ENCODE measurements at places on chromosomes 7 and 10. TPM values are rescaled to one million over a fixed set of nuclear protein-coding genes. Genes with fewer than 3 reads are reported as not detected.

MRLN gene
- not detected for total RNA-seq

CDHR1 gene
- 0.07 TPM for total RNA-seq

CASD1 gene
- total RNA-seq: 6.7 TPM

SAP25 gene
- total RNA-seq: 0.39 TPM

STEAP2 gene
- total RNA-seq: 4.2 TPM

TFPI2 gene
- 308 TPM for total RNA-seq

COMTD1 gene
- total RNA-seq: 57.6 TPM

All from A549 treated with GW870086 at 1 μM for 4 hours (cell line).